ENCODE measurements at places on chromosomes 5 and 9.

DNA sequence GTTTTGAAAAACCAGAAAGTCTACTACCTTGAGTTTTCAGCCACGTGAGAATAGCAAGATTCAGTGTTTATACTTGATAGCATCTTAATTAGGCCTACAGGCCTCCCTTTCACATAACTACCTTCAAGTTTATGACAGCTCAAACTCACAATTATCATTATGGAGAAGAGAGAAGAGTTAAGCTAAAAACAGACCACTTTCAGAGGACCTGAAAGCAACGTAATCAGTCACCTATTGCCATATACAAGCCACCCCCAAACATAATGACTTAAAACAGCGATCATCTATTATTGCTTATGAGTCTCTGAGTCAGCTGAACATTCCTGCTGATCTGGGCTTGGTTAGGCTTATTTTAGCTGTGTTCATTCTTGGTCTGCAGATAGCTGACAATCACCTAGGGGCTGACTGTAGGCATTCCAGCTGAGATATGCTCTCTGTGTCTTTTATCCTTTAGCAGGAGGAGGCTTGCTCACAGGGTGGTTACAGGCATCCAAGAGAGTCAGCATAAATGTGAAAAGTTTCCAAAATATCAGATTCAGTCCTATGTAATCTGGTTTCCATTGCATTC lies 130.9 kb downstream of the COX7C start:
- no peak for DNase-seq

DNA sequence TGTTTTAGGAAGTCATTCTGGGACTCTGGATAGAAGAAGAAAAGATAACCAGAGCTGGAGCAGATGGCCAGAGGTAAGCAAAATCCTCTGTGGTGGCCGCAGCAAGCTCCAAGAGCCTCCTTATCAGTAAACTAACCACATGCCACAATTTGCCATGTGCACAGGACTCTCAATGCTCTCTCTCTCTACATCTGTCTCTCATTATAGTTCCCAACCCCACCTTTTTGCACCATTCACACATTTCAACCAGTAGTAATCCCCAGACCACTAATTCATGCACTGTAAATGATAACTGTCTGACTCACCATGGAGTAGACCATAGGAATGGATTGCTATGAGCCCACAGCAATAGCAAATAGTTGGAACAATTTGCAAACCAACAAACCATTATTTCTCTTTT lies 526.1 kb downstream of the TLR4 start:
- no peak for DNase-seq

DNA sequence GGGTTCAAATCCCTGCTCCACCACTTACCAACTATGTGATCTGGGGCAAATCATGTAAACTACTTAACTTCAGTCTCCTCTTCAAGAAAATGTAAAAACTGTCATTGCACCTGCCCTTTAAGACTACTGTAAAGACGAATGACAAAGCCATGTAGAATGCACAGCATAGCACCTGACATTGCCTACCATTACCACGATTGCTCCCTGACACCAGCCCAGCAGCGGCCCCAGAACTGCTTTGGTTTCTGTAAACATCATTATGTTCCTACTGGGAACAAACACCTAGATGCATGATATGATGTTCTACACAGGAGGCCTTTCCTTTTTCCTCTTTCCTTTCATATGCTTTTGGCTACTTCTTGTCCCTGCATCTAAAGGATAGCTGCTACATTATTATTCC lies 23.1 kb upstream of the PLPP6 start:
- no peak for DNase-seq

DNA sequence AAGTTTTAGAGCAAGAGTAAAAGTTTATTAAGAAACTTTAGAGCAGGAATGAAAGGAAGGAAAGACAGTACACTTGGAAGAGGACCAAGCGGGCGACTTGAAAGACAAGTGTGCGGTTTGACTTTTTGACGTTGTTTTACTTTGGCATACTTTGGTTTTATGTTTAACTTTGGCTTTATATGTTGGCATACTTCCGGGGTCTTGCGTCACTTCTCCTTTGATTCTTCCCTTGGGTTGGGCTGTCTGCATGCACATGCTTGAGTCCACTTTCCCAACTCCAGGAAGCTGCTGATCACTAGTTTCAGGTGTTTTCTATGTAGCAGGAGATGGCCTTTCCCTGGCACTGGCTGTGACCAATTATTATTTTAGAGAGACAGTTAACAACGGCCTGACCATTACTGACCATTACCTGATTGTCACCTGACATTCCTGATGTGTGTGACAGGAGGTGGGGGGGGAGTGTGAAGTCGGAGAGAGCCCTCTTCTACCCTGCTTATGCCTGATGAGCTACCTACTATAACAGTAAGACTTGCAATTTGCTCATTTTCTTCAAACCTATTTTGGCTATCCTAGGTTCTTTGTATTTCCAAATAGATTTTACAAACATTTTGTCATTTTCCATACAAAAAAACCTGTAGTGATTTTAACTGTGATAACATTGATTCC lies 45.5 kb downstream of the TNFSF8 start:
- no peak for DNase-seq

- DNase-seq, result no peak
These were observed 10.9 kb downstream of the HK3 start for GRCh38 chr5:176888016-176888864.

DNA sequence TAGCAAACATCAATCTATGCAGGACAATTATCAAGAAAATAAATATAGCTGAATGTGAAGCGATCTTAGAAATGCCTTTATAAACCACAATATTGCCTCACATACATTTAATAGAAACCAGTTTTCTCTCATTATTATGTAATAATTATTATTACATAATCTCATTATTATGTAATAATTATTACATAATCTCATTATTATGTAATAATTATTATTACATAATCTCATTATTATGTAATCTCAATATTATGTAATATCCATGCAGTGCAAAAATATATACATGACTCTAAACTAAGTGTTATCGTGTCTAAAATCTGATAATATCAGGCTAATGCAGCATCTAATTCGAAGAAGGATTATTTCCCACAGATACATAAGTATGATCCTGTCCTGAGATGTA lies 563.9 kb upstream of the SEMA6A start:
- DNase-seq, result no peak

GRCh38 chr9:22050924-22051323 lies 41.8 kb upstream of the CDKN2B start:
- DNase-seq, result peak; percentile 74

GRCh38 chr5:158344376-158344775 lies 485.4 kb upstream of the CLINT1 start:
- no peak for DNase-seq

GRCh38 chr5:92836855-92837755 lies 743.9 kb downstream of the NR2F1-AS1 start:
- DNase-seq, result no peak

GRCh38 chr9:95107001-95107749 lies 210.3 kb downstream of the FANCC start:
- no peak for DNase-seq

- DNase-seq, result no peak
These were observed 131.5 kb downstream of the ERCC6L2 start for GRCh38 chr9:96006961-96007360.

DNA sequence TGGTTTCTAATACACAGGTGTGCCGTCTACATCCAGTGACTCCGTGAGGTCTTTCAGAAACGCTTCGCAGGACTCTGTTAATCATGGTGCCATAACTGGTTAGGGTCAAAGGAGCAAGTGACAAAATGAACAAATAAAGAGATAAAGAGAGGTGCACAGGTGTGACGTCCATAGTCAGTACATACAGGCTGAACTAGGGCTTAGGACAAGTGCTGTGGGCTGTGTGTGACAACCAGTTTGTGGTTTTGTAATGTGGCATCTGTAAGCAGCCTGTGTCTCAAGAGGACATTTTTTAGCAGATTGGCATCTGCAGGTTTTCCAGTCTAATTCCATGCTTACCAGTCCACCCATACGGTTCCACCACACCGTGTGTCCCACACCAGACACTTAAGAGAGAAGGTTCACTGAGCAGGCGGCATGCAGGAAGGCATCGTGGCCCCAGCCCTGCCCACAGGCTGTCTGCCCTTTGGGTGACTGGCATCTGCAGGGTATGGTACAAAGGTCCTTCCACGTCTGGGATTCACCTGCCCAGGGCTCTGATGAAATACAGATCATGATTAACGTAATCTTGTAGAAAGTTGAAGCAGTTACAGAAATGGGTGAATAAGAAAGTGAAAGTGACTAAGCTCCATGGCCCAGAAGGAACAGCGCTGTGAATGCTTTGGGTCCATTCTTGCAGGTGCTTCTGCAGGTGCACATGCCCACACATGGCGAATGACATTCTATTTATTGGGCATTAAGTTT lies 26.9 kb downstream of the SRD5A1 start:
- DNase-seq, result no peak

GRCh38 chr5:95591490-95591901 lies 28.4 kb upstream of the GPR150 start:
- no peak for DNase-seq

DNA sequence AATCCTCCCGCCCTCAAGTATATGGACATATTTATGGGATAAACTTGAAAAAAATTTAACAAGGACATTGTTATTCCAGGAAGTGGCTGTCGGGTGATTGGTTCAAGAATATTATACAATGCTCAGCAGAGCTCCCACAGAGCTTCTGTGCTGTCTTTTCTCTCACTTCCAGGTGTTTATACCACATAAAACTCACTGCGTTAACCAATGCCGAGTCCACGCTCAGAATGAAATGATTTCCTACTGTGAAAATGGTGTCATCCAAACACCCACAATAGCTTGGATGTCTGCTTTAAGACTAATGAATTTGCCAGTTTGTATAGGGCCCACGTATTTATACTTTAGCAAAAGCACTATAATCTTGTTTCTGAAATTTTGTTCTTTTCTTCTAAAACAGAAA lies 368.2 kb downstream of the NDUFS4 start:
- DNase-seq, result no peak

DNA sequence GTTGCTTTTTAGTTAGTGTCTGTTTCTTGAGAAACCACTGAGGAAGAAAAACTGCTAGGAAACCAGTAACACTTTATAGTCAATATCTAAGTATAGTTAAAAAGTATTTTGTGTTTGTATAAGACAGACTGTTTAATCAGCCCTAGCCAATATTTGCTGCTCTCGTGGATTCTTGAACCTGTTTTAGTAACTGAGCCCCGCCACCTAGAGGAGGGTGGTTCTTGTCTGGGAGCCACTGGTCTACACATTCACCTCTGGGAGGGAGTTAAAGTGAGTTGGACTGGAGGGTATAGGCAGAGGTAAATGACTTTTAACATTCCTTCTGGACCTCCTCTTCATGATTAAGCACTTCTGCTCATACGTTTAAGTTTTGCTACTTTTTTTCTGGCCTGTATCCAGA lies 117.2 kb downstream of the SPATA31D1 start:
- DNase-seq, result peak; percentile 12
